ENCODE measurements at places on chromosomes 13 and 19.
A peak's percentile ranks its signal among the peaks of the same experiment; 100 is the strongest.

DNA sequence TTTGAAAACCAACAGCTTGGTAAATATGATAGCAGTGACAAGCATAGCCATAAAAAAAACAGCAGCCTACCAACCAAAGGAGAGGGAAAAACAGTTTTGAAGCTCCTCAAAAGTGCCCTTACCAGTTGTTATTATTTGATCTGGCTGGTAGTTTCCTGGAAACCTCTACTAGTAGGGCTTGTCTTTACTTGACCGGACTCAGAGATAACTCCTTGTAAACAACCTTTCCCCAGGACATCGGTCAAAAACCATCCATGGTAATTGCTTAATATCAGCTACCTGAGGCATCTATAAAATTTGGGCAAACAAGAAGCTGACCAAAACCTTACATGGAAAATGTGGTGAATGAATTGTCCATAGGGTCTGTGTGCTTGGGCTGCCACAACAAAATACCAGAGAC is 210.9 kb downstream of the FGF14 start:
- DNase-seq: no peak

GRCh38 chr19:46904114-46905060 is 43.6 kb downstream of the ARHGAP35 start:
- DNase-seq: no peak

- peak; percentile 24 for DNase-seq
These were observed 551 bp downstream of the FZR1 start for GRCh38 chr19:3506384-3507340.

DNA sequence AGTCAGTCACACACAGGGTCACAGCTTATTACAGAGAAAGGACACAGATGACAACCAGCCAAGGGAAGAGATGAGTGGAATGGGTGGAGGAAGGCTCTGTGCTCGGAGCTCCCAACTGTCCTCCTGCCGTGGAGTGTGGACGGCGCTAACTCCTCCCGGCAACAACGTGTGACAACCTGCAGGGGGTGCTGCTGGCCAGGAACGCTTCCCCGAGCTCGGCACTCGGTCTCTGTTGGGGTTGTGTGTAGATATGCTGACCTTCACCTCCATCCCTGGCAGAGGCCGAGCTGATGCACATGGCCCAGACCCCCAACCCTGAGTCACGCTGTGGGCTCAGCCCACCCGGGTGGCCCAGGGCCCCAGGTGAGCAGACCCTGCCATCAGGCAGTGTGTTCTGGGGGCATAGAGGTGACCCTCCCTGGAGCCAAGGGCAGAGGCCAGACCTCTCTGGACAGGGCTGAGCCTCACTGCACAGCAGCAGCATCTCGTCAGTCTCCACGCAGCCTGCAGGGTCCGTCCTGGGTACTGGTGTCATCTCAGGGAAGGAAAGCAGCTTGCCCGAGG is 14.1 kb downstream of the ZNF444 start:
- no peak for DNase-seq

DNA sequence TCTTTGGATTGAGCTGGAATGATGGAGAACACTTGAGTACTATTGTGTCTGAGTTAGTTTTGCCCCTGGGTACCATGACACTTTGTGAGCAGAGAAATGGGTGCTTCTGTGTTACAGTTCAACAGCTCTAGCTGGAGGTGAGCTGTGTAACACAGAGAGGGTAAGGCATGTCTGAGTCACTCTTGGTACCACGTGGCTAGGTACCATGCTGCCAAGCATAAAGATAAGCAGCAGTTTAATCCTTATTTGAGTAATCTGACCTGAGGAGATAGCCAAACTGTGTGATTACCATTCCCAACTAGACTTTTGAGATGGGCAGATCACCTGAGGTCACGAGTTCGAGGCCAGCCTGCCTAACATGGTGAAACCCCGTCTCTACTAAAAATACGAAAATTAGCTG is 122.0 kb downstream of the OLFM4 start:
- DNase-seq: no peak

- peak; percentile 58 for DNase-seq
These were observed 697 bp downstream of the HSPH1 start for GRCh38 chr13:31160857-31161556.

DNA sequence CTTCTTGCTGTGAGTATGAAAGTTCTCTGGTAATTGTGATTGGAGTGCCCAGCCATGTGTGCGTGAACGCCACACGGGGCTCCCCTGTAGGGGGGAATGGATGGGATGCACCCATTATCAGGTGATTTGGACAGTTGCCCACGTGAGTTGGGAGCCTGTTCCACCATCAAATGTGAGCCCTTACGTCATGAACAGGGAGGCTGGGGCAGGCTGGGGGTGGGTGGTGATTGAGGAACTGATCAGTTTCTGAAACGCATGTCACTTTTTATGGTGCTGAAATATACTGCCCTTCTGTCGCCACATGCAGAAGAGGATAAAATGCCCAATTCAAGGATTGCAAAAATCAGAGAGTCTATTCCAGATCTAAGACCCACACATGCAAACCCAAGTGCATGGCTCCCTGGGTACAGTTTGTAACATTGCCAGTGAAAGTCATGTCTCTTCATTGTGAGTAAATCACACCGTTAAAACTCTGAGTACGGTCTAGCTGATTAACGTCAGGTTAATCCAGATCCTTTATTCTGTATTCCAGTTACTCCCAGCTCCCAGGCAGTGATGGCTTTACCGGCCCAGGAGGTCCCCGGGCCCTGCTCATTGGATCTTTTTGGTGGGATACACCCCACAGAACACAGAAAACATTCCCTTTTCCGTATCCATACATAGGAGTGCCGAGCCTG is 90.2 kb downstream of the RAB20 start:
- DNase-seq: no peak

- peak; percentile 24 for DNase-seq
These were observed at the start of gene BRSK1 for GRCh38 chr19:55283548-55284377. Gene BRSK1, plus strand, starts transcription at chr19:55283997. Its CDS starts 446 bp downstream, at chr19:55284443.

- DNase-seq: no peak
These were observed 782 bp downstream of the CYSLTR2 start for GRCh38 chr13:48654511-48654910.

DNA sequence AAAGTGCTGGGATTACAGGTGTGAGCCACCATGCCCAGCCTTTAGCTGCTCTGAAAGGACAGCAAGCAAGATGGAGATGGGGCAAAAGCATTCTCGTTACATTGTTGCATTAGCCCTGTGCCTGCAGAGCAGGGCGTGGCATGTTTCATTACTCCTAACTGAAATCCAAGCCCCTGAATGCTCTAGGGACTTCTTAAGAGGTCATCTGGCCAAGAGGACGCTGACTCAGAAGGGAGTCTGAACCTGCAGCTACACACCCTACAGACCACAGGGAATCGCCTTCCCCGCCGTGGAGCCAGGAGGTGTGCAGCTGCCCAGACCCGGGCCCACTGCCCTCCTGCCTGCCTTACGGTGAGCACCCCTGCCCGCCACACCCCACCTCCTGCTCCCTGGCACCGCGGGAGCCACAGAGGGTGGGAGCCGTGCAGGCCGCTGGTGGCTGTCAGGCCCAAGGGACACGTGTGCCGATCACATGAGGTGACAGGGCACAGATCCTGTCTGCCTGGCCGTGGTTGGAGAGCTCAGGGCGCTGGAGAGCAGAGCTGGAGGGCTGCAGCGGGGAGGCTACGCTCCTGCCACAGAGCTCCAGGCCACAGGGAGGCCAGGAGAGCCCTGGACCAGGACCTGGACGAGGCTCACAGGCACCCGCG is 27.2 kb downstream of the ADPRHL1 start:
- DNase-seq: no peak

DNA sequence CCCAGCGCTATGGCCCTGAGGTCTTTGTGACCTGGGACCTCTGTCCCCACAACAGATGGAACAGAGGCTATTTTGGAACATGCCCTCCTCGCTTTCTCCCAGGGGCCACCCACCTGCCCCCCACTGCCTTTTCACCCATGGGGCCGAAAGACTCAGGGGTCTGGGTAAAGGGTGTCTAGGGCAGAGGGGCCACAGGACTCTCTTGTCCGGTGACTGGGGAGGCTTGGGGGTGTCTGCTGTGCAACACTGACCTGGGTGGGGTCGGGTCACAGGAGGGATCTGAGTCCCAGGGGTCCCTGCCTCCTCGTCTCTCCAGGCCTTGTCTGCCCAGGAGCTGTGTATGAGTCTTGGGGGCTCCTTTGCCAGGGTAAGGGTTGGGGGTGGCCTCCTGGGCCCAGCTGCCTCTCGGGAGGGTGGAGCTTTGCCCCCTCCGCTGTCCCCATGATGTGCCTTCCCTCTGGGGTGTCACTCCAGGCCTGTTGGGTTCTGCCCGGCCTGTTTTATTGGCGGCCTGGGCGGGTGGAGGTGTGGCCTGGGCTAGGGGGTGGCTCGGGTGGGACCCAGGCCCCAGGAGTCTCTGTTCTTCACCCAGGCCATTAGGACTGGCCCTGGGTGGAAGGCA is 2.1 kb downstream of the ARID3A start:
- DNase-seq: no peak

DNA sequence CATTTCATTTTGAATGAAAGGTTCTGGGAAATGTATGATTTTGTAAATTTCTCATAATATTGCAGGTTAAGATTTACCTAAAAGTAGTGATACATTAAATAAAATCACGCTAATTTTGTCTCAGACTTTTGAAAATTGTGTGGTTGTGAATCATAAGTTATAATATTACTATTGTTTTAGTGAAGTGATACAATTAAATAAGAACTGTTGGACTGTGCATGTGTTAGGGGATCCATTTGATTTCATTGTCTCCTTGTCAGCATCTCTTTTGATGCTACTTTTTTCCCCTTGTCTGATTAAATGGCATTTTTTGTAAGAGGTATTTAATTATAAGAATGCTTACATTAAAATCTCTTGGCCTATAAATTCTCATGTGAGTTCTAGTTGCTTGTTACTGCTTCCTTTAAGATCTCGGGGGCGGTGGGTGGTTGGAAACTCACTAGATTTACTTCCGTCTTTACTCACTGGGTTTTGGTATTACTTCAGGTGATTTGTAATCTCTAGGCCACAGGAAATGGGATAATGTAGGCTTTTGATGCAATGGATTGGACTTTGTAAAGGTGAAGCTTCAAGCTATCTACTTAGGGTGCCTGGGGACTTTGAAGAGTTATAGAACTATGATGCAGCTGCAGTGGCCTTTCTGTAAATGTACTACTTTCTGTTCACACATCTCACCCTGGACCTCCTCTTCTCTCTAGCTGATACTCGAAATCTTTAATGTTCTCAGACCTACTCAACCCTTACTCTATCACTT is 66.5 kb downstream of the PAN3 start:
- DNase-seq: peak; percentile 30

GRCh38 chr19:508204-509150 is 1.2 kb downstream of the TPGS1 start:
- no peak for DNase-seq

GRCh38 chr13:76762721-76763120 is 123.5 kb downstream of the KCTD12 start:
- DNase-seq: no peak

GRCh38 chr13:95620825-95621498 is 23.5 kb downstream of the DZIP1 start:
- DNase-seq: no peak

DNA sequence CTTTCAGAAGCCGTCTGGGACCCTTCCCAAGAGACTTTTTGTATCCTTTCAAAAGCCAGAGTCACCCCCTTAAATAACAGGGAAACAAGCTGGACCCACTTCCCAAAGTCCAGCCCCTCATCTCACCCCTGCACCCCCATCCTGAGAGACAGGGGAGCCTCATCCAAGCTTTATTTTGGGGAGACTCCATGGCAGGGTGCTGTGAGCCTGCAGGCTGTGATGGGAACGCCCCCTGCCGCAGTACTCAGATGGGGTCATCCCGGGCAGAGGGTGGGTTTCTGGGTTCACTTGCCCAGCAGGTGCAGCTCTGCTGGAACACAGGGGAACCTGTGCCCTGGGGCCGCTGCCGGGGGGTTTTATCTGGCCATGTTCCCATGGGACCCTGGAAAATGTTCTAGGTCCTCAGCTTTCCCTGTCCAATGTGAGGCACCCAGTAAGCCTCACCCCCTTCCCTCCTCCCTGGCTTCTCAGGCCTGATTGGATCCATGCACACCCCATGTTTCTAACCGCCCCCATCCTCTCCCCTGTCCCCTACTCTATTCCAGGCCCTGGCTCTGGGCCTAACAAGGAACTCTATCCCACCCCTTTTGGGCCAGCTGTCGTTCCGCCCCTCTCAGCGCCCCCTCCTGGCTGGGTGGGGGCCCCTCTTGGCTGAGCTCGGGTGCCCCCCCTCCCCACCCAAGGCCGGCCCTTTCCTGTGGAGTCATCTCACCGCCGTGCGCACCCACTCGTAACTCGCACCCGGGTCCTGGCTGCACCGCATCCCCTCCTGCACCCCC is 1.0 kb downstream of the HIF3A start:
- no peak for DNase-seq

DNA sequence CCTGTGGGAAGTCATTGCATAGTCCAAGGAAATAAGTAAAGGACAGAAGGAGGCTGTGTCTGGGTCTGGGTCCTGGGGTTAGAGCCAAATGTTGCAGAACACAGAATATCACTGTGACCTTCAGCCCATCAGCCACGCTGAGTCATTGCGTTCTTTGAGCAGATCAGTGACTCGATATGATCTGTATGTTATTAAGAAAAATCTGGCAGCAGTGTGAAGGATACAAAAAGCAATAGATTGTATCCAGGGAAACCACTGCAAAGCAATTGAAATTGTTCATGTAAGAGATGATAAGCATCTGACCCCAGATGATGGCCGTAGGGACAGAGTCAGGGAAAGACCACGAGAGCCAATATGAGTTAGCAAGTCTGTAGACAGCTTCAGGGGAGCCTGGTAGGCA is 1575.1 kb upstream of the SLC10A2 start:
- no peak for DNase-seq

DNA sequence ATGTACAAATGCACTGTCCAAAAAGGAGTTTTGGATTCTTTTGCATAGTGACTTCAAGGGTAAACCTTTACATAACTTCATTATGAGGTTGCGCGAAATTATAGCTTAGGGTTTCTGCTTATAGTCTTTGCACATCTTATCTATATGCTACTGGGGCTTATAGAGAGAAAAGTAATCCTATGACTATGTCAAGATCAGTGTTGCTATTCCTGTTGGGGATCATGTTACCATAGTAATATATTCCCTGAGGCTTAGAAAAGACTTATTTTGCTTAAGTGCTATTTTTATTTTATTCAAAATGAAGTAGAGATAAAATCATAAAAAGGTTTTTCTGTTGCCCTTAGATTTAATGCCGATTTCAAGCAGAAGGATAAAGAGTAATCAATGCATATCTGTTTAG is 14.7 kb upstream of the POSTN start:
- no peak for DNase-seq

DNA sequence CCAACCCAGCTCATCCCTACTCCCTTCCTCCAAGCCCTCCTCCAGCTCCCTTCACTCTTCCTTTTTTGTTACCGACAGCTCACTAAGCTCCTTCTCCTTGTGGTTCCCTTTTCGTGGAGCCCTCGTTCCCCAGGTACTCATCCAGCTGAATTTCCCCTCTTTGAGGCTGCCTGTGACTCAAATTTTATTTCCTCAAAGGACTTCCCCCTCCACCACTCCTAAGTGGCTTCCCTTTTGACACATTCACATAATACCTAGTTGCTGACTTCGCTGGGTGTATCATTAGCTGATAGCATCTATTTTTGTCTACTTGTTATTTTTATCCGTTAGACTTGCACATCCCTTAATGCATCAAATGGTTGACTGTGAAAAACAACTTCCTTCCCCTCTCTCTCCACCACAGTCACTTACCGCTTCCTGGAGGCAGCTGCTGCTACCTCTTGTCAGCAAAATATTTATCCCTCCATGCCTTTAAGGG is 14.5 kb downstream of the FFAR2 start:
- no peak for DNase-seq

Measured in stimulated activated CD4-positive, alpha-beta T cell treated with anti-CD3 and anti-CD28 coated beads, Interleukin-2, amount 100 ng/mL, for 48 hours (primary cell).